Heart left ventricle (tissue), 16 donors: ENCODE measurements at places on chromosomes 2 and 18. TPM values are rescaled to one million over a fixed set of nuclear protein-coding genes. Genes with fewer than 3 reads are reported as not detected.
A peak's percentile ranks its signal among the peaks of the same experiment; 100 is the strongest.

Gene CIB4
- not detected for total RNA-seq

Gene TGOLN2
- total RNA-seq, result 83.5 TPM

Gene SPATA3
- not detected for total RNA-seq

Gene SERTAD2
- 20.1 TPM for total RNA-seq

Gene NEU2
- total RNA-seq, result not detected

Gene IL36RN
- total RNA-seq, result not detected

Gene EIPR1
- 18.4 TPM for total RNA-seq

Gene AGAP1
- total RNA-seq, result 16.3 TPM

Gene EFR3B
- 4.3 TPM for total RNA-seq

Gene ST3GAL5
- total RNA-seq, result 3.0 TPM

DNA sequence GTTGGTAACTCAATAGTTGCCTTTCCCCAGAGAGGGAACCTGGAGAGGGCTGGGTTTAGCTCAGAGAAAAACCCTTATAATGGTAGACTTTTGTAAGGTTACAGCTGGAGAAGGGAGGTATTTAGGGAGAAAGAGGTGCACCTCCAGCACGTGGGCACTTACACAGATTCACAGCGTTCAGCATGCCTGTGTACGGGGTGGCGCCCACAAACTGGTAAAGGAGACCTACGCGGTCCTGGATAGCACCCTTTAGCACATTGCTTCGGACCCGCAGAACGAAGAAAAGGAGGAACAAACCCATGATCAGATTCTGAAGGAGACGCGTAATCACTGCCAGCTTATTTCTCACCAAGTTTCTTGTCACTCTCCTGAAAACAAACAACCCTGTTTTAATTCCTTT, 14.9 kb downstream of the ABCG5 start:
- H3K36me3 ChIP-seq, result no peaks in the 10 kb centered on the region
- no peak for DNase-seq
- no peaks in the 10 kb centered on the region for H3K4me1 ChIP-seq
- no peak overlapping the region for H3K27ac ChIP-seq

GRCh38 chr2:173959909-173960308, 5.3 kb downstream of the SP3 start:
- DNase-seq, result no peak
- peaks cover 24% of the 10 kb centered on the region for H3K36me3 ChIP-seq
- H3K4me1 ChIP-seq, result peaks cover 75% of the 10 kb centered on the region
- H3K27ac ChIP-seq, result no peak overlapping the region
- H3K27me3 ChIP-seq, result no peaks in the 10 kb centered on the region

DNA sequence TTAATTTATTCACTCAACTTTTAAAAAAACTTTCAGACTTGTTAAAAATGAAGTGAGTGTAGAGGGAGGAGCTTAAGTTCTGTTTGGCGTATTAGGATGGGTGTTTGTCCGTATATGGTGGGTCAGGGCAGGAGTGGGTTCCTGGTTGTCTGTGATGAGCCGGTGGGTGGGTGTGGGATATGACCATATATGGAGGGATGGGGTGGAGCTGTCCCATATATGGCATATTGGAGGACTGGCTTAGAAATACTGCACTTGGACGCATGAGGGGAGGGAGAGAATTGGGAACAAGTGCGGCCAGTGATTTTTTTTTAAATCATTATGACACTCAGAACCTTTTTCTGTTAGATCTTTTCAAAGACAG, 1.5 kb downstream of the KDM3A start:
- peak; percentile 83 for DNase-seq
- no peaks in the 10 kb centered on the region for H3K27me3 ChIP-seq
- H3K27ac ChIP-seq, result peak overlapping the region; percentile 93
- peaks cover 38% of the 10 kb centered on the region for H3K36me3 ChIP-seq

GRCh38 chr2:69100220-69100723, 87.3 kb downstream of the ANTXR1 start:
- H3K4me1 ChIP-seq, result no peaks in the 10 kb centered on the region
- H3K27ac ChIP-seq, result peak overlapping the region; percentile 10
- peak; percentile 40 for DNase-seq
- H3K27me3 ChIP-seq, result no peaks in the 10 kb centered on the region

DNA sequence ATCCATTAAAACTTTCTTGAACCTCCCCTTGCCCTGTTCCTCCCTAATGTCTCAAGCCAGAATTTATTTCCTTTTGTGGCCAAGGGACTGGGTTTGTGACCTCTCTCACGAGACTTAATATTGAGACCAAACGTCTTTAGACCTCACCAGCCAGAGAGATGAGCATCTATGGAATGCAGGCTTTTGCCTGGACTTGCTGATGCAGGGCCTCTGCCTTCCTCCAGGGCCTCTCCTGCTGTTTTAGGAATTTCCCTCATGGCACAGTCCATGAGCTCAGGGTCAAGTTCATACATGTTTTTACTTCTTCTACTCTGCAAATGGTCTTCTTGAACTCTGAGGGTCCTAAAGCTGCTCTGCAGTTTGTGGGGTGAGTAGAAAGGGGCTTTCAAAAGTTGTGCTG, 22.3 kb downstream of the IL1B start:
- no peaks in the 10 kb centered on the region for H3K36me3 ChIP-seq
- no peak for DNase-seq

DNA sequence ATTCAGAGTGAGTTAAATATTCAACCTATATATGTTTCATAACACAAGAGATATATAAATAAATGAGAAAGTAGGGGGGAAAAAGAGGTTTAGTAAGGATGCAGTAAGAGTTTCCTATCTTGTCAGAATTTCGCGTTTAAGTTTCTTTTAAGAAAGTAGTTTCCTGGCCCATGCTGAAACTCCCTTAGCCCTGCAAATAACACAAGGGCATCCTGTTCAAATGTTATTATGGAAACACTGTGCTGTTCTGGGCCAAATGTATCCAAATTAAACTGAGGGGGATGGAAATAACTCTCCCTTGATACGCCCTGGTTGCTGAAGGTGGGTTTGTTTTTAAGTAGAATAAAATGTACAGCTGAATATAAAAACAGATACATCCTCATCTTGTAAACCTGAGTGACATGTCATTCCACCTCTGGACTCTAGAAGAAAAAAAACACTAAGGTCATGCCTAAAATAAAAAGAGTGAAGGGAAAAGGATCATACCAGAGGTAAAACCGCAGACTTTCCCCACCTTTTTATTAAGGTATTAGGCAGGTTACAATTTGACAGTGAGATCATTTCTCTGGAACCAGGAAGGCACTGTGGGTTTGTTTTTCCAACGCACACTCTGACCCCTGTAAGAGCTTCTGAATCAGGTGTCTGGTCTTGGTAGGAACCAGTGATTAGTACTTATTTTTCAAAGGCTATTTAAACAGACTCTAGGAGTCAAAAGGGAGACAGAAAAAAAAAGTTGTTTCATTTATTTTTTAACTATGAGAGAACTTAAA, 16.7 kb downstream of the BCL2 start:
- no peak overlapping the region for H3K4me3 ChIP-seq
- H3K27ac ChIP-seq, result no peak overlapping the region
- DNase-seq, result no peak
- H3K36me3 ChIP-seq, result no peaks in the 10 kb centered on the region

DNA sequence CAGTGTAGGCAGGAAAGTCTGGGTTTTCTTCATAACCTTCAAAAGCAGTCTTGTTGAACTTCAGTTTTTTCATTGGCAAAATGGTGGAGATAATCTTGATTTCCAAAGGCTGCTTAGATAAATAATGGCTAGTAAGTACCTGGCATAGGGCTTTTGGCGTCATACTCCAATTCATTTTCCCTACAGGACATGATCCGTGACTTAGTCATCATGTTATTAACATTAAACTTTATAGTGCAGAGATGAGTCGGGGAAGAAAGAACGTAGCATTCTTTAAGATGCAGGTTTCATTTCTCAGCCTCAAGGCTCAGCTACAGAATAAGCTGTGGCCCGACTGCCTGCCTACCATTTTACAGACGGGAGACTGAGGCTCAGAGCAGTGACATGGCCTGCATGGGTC, 64.0 kb downstream of the RALBP1 start:
- no peaks in the 10 kb centered on the region for H3K36me3 ChIP-seq
- no peak overlapping the region for H3K27ac ChIP-seq
- H3K4me1 ChIP-seq, result no peaks in the 10 kb centered on the region
- no peak for DNase-seq
- no peaks in the 10 kb centered on the region for H3K27me3 ChIP-seq

DNA sequence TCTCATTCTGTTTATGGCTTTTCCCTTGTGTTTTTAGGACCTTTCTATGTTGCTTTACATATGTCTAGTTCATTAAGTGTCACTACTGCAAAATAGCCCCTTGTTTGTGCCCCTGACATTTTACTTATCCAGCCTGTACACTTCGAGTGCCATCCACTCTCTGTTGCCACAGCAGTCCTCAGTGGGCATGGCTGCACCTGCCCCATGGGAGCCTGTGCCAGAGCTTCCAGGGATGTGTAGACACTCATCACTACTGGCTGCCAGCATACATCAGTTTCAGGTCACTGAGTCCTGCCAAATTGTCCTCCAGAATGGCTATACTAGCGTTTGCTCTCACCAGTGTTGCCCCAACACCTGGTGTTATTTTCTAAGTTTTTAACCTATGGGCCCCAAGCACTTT, 80.4 kb downstream of the ARMC9 start:
- no peak overlapping the region for H3K27ac ChIP-seq
- no peak for DNase-seq
- H3K27me3 ChIP-seq, result no peaks in the 10 kb centered on the region
- no peaks in the 10 kb centered on the region for H3K4me1 ChIP-seq
- no peak overlapping the region for H3K4me3 ChIP-seq

DNA sequence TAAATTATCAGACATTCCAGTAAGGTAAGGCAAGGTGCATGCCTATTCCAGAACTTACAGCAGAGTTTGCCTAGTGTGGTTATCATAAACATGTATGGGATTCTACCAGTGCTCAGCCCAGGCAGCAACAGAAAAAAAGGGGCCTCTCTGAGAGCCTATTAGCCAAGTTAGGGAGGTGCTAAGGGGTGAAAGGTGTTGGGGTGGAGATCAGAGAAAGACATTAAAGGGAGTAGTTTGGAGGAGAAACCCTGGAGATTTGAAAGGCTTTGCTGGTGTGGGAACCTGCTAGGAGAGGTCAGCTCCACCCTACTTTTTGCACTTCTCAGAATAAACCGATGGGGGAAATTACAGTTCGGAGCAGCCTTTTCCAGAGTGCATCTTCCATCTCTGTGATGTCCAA, 2.9 kb downstream of the ARPC2 start:
- peaks cover 42% of the 10 kb centered on the region for H3K4me1 ChIP-seq
- no peak overlapping the region for H3K27ac ChIP-seq
- H3K36me3 ChIP-seq, result no peaks in the 10 kb centered on the region
- H3K4me3 ChIP-seq, result no peak overlapping the region

- DNase-seq, result no peak
- no peaks in the 10 kb centered on the region for H3K4me1 ChIP-seq
- no peaks in the 10 kb centered on the region for H3K36me3 ChIP-seq
- H3K27ac ChIP-seq, result no peak overlapping the region
These were observed 147.1 kb downstream of the COL4A4 start for GRCh38 chr2:227016894-227017293.

DNA sequence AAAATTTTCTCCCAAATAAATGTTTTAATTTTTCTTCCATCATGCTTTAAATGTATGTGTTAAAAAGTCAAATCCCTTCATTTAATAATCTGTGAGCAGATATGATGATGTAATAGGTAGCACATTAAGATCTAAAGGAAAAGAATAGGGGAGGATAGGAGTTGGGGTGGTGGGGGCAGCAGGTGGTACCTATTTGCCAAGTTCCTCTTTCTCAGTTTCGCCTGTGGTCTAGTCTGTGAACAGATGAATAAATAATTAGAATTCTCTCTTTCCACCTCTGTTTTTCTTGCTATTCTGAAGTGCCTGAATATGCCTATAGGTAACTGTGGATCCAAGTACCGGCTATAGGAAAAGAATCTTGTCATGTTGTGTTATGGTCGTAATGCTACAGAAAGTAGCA, 152.5 kb downstream of the NRXN1 start:
- H3K4me3 ChIP-seq, result no peak overlapping the region
- no peaks in the 10 kb centered on the region for H3K27me3 ChIP-seq
- H3K36me3 ChIP-seq, result no peaks in the 10 kb centered on the region
- DNase-seq, result no peak
- H3K27ac ChIP-seq, result no peak overlapping the region
- H3K4me1 ChIP-seq, result no peaks in the 10 kb centered on the region

- H3K4me3 ChIP-seq, result no peak overlapping the region
- no peaks in the 10 kb centered on the region for H3K36me3 ChIP-seq
These were observed 11.5 kb upstream of the SLC11A1 start for GRCh38 chr2:218370410-218371063.

DNA sequence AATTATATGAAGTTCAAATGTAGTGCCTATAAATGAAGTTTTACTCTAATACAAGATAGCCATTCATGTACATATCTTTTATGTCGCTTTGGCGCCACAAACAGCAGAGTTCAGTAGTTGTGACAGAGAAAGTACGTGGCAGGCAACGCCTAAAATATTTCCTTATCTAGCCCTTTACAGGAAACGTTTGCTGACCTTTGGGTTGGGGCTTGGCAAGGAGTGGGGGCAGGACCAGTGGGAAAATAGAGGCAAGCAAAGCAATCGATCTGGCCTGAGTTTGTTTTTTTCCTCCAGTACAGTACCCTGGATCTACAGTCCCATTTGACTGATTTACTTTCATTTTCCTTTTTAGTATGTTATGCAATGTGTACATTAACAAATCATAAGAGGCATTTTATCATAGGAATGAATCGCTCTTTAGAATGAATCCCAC, 13.1 kb downstream of the CCDC68 start:
- peak overlapping the region; percentile 24 for H3K4me3 ChIP-seq
- no peak for DNase-seq
- H3K27ac ChIP-seq, result peak overlapping the region; percentile 70
- no peaks in the 10 kb centered on the region for H3K36me3 ChIP-seq
- no peaks in the 10 kb centered on the region for H3K4me1 ChIP-seq
- H3K27me3 ChIP-seq, result no peaks in the 10 kb centered on the region

GRCh38 chr2:177689623-177690022, 297.1 kb downstream of the AGPS start:
- no peak overlapping the region for H3K27ac ChIP-seq
- H3K36me3 ChIP-seq, result no peaks in the 10 kb centered on the region
- no peaks in the 10 kb centered on the region for H3K27me3 ChIP-seq

DNA sequence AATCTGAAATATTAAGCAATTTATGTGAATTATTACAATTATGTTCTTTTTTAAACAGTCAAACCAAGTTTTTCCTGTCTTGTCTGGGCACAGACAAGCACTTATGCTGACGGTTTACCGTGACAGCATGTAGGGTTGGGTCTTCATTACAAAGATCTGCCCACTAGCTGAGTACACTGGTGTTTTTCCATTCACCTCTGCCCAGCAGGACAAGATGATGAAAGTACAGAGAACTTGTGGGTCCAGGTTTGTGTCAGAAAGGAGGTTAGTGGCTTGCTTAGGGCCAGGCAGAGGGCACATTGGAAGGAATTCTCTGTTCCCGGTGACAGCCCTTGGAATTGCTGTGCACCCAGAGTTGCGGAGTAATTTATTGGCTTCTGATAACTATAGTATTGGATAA, 14.0 kb downstream of the NABP1 start:
- no peaks in the 10 kb centered on the region for H3K36me3 ChIP-seq
- peaks cover 10% of the 10 kb centered on the region for H3K4me1 ChIP-seq
- no peak overlapping the region for H3K27ac ChIP-seq
- no peak for DNase-seq

DNA sequence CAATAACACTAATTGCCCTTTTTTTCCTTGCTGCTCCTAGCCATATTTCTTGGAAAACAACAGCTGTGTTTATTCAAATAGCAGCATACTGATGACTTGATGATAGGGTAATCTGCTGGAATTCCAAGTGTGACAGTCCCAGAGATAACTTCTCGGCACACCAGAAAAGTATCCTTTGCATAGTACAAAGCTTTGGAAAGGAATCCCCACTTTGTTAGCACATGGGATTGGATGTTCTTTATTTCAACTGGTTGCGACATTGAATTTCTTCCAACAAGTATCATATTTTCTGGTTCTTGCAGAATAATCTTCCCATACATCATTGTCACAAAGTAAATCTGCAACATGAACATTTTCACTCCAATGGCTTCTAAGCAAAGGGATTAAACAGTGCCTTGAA, 445.8 kb upstream of the ACVR2A start:
- DNase-seq, result no peak
- H3K27ac ChIP-seq, result no peak overlapping the region
- H3K4me1 ChIP-seq, result no peaks in the 10 kb centered on the region
- H3K27me3 ChIP-seq, result no peaks in the 10 kb centered on the region
